KG1 (cell line): ENCODE measurements at places on chromosomes 2 and 18.

GRCh38 chr2:165693838-165694237 lies 100.2 kb downstream of the GALNT3 start:
- no peak for DNase-seq

- DNase-seq, result no peak
Observed at GRCh38 chr2:33230842-33231241, 245.6 kb upstream of the RASGRP3 start.

DNA sequence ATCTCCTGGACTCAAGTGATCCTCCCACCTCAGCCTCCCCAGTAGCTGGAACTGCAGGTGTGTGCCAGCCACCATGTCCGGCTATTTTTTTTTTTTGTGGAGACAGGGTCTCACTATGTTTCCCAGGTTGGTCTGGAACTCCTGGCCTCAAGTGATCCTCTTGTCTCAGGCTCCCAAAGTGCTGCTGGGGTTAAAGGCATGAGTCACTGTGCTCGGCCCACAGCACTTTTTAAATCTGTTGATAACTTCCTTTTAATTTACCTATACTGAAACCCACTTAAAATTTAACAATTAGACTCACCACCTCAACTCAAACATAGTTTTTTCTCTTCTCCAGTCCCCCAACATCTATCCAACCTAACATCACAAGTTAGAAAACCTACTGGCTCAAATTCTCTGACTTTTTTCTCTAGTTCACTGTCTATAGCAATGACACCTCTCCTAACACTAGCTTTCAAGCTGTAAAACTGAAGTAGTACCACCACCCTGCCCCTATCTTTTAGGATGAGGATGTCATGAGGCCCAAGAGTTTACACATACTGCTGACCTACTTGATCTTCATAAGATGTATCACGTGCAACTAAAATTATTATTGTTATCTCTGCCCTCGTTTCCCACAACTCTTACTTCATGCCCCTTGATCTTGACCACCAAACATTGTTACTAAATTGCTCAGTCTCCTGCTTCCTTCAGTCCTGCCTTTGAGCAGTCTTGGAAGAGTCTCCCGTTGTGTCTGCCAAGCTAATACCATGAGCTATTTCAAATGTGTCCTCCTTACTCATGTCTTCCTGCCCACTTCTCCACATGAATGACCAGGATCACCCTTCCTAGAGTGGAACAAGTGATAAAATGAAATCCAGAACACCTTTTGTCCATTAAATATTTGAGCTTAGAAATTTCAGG lies 142.3 kb upstream of the ZFP36L2 start:
- DNase-seq, result no peak

- DNase-seq, result no peak
Observed at GRCh38 chr2:216221811-216222210, 112.7 kb downstream of the XRCC5 start.

- DNase-seq, result no peak
Observed at GRCh38 chr18:70176537-70176936, 28.9 kb downstream of the RTTN start.

GRCh38 chr2:235025800-235026536 lies 74.2 kb downstream of the SH3BP4 start:
- no peak for DNase-seq

GRCh38 chr18:80200932-80201672 lies 46.2 kb downstream of the PARD6G start:
- no peak for DNase-seq

- DNase-seq, result no peak
Observed at GRCh38 chr2:112639936-112640335, 5.8 kb upstream of the SLC20A1 start.

GRCh38 chr2:21070341-21071257 lies 26.7 kb upstream of the APOB start:
- DNase-seq, result no peak

GRCh38 chr2:109243526-109244303 lies 114.7 kb downstream of the SH3RF3 start:
- DNase-seq, result no peak

DNA sequence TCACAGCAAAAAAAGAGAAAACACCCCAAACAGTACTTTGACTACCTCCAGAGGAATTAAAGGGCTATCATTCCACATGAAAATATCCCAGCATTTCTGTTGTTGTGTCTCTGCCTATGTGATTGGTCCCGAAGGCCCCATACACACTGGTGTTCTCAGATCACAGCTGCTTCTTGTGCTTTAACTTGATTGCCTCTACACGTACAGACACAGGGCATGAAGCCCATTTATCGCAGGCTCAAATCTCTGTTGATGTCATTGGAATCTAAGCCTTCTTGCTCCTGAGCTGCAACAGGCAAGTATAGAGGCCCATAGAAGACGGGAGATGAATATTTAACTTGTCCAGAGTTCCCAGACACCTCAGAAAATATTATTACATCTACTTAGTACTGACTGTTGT lies 405.2 kb downstream of the NCKAP5 start:
- DNase-seq, result no peak

DNA sequence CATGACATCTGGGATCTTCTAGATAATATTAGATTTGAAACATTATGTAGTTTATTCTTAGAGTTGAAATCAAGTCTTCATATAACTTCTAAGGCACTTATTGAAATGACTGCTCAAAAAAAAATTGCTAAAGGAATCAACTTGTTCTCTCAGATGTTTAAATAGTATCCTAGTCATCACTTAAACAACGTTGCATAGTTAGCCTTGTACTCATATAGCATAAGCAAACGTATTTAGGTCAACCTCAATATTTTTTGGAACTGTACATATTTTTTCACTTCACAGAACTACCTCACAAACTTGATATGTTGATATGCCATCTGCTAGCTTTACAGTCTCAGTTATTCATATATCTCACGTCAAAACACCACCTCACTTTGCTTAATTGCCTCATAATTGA lies 47.1 kb upstream of the CREB1 start:
- DNase-seq, result no peak

DNA sequence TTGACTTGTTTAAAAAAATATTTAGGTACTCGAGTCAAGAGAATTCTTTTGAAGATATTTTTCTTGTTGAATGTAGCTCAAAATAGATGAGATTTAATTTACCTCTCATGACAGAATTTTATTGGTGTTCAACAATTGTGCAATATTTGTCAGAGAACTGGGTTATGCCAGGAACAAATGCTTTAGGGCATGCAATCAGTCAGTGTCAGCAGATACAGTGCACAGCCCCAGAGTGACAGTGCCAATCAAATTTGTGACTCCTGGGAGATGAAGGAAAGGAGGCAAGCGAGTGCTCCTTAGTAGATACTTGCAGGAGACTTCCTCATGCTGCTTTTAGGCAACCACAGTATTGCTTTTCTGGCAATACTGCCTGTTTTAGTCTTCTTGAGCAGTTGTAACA lies 81.2 kb upstream of the DSEL start:
- no peak for DNase-seq

- DNase-seq, result no peak
Observed at GRCh38 chr2:144229296-144229695, 290.6 kb downstream of the ZEB2 start.

GRCh38 chr18:56702946-56703345 lies 51.8 kb downstream of the WDR7 start:
- peak; percentile 34 for DNase-seq

DNA sequence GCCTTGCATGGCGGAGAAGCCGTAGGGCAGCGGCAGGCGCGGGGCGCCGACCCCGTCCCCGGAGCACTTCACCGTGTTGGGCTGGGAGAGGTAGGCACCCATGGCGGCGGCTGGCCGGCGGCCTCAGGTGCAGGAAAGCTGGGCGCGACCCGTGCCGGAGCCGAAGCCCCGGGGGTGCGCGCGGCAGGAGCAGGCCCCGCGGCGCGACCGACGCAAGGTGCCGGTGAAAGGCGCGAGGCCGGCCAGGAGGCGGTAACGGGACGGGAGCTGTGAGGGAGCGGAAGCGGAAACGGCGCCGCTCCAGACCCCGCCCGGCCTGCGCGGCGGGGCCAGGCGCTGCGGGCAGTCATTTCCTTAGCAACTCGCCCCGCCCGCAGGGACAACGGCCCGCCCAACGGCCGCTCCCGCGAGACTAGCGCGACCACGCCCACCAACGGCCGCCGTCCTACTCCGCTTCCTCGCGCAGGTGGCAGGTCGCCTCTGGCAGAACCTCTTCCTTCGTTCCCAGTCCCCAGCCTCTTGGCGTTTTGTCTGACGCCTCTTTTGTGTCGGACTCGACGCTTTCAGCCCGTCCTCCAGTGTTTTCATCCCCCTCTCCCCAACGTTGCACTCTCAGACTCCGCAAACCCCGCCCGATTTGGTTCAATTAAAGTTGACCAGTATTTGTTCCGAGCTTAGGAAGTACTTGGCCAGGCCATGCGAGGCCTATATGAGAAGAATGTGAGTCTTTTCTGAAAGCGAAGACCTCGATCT lies at the start of gene PPM1G:
PPM1G (minus strand) TSS at position 271 of the 753 bp plus-strand sequence; CDS start at position 102, 169 bp downstream.
- DNase-seq, result peak; percentile 93

DNA sequence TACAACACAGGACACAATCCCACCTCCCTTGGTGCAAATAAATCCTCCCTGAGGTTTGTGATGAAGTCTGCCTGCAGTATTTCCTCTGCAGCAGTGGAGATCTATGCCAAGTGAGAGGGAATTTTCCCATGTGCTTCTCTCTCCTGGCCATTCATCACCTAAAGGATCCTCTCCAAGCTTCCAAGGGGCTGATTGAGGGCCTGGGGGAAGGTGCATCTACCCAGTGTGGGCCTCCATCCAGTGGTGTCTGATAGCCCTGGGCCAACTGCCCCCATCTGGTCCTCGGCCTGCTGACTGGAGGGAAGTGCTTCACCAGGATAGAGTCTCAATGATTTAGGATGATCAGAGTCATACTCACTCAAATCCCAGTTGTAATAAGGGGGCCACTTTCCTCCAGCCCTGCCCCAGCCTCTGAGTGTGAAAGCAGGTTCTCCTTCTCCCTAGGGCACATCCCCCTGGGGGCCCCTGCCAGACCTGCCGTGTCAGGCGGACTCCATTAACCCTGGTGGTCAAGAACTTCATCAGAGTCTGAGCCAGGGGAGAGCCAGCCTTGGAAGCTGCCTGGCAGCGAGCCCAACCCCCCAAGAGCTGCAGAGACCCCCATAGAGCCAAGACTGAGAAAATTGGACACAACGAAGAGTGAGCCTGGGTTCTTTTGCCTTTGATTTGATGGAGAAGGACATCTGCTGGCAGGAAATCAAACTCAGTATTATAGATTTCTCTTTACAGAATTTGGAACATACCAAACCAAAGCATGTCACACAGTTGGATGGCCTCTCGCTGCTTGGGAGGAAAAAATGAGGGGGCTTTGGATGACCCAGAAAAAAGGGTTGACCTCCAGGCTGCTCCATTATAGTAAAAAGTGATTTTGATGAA lies 509.6 kb downstream of the CMPK2 start:
- no peak for DNase-seq

DNA sequence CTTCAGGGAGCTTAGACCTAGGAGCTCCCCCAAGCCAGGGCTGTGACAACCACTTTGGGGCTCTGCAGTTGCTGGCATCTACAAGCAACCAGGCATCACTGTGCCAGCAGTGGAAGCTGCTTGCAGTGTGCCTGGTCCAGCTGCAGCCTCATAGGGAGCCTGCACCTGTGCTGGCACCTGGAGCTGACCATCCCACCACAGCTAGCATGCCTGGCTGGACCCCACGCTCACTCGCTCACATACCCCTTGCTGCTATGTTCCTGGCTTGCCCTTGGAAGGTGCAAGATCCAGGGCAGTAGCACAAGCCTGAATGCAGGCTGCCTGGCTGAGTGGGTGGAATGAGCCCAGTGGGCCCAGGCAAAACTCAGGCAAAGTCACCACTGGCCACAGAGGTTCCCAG lies 82.5 kb downstream of the ZNF804A start:
- no peak for DNase-seq

- DNase-seq, result no peak
Observed at GRCh38 chr18:70459251-70459650, 170.4 kb downstream of the SOCS6 start.

- no peak for DNase-seq
Observed at GRCh38 chr2:165796129-165796528, 2.1 kb upstream of the GALNT3 start.

DNA sequence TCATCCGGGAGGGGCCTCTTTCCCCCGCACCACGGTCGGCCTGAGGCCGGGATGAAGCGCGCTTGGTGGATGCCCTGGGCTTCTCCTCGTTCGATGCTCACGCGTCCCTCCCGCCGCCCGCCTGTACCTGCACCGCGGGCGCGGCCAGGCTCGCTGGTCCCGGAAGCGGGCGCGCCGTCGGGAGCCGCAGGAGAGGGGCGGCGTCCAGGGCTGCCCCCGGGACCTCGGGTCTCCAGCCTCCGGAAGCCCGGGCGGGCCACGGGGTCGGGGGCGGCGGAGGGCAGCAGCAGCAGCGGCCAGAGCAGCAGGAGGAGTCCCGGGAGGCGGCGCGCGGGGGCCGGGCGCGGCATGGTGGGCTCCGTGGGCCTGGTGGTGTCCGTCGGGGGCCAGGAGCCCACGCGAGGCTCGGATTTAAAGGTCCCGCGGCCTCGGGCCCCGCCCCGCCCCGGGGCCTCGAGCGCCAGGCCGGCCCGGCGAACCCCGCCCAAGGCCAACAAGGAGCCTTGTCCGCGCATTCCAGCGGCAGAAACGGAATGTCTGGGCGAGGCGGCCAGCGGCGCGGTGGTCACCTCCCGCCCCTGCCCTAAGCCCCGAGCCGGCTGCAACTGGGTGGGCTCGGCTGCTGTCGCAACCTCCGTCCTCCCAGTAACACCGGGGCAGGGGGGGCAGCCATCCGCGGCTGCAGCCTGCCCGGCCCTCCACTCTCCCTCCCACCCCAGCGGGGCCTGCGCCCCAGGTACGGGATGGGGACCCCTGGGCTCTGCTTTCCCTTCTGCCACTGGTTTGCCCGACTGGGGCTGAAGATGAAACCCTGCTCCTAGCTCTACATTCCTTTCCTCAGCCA lies at the start of gene MATN3:
MATN3 (minus strand) TSS at position 387 of the 844 bp plus-strand sequence; CDS start at position 350, 37 bp downstream.
- no peak for DNase-seq

DNA sequence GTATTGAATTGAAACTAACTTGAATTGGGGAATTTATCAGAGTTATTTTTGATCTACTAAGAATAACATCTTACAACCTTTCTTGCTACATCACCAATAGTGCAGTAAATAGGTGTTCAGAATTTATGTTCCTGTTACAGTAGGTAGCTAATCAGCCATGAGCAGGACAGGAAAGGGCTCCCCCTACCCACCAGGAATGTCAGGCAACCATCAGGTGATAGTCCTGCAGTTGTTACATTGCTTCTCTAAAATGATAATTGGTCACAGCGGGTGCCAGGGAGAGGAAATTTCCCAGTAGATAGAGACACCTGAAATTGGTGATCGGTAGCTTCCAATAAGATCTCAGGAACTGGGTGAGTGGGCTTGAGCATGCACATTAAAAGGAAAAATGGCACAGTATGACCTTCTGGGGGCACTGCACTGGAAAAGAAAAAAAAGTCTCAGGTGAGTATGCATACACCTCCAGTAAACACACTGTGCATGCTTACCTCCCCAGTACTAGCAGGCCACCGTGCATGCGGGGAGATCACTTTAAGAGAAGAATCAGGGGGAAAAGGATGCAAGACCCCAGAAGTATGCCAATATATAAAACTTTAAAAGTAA lies 1092.0 kb upstream of the LRRTM1 start:
- no peak for DNase-seq

- DNase-seq, result no peak
Observed at GRCh38 chr2:236047886-236048540, 120.2 kb downstream of the GBX2 start.

- no peak for DNase-seq
Observed at GRCh38 chr18:5173646-5174045, 23.4 kb downstream of the AKAIN1 start.
